ENCODE measurements at places on chromosomes 6 and 20. TPM values are rescaled to one million over a fixed set of nuclear protein-coding genes. Genes with fewer than 3 reads are reported as not detected.

GRCh38 chr20:21353236-21353635, 44.1 kb downstream of the NKX2-4 start:
- no peak for DNase-seq

DNA sequence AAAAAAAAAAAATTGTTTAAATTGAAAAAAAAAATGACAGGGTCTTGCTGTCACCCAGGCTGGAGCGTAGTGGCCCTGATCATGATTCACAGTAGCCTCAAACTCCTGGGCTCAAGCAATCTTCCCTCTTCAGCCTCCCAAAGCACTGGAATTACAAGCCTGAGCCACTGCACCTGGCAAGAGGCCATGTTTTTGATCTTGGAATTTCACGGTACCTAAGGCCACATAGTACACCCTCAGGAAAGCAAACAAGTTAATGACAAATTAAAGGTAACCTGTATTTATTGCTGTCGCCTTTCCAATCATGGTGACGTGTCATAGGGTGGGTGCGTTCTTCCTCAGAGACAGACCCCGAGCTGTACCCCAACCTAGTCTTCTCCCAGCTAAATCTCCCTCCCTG, 79.2 kb downstream of the LINC00237 start:
- DNase-seq: no peak

The HSPA12B gene
- total RNA-seq: 0.08 TPM

- DNase-seq: no peak
Measured at GRCh38 chr6:166599205-166599604, 12.7 kb upstream of the RAMACL start.

DNA sequence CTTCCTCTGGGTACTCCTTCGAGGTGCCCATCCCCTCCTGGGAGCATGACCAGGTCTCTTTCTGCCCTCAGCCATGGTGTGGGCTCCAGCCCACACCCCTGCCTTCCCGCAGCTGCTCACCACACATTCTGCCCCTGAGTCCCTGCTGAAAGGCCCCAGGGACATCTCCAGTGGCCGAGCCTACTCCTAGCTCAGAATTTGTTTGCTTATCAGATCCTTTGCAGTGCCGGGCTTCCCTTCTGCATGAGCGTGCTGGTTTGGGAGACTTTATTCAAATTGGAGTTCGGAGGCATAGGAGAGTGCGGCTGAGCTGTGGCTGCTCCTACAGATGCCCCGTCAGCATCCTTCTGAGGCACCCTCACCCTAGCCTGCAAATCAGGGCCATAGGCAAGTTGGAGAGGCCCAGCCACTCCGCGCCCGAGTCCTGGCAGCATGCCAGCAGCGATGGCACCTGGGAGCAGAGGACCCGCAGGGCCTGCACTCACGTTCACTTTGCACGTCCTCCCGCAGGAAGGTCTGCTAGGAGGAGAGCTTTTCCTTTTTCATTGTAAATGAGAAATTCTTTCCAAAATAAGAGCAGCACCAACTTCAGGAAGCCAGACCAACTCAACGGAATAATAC, 327.3 kb downstream of the QKI start:
- DNase-seq: no peak

- DNase-seq: no peak
Measured at GRCh38 chr20:43821795-43822194, 92.9 kb upstream of the TOX2 start.
